Anterior cingulate cortex (tissue), 58 donors: ENCODE measurements at places on chromosomes 4 and X.

DNA sequence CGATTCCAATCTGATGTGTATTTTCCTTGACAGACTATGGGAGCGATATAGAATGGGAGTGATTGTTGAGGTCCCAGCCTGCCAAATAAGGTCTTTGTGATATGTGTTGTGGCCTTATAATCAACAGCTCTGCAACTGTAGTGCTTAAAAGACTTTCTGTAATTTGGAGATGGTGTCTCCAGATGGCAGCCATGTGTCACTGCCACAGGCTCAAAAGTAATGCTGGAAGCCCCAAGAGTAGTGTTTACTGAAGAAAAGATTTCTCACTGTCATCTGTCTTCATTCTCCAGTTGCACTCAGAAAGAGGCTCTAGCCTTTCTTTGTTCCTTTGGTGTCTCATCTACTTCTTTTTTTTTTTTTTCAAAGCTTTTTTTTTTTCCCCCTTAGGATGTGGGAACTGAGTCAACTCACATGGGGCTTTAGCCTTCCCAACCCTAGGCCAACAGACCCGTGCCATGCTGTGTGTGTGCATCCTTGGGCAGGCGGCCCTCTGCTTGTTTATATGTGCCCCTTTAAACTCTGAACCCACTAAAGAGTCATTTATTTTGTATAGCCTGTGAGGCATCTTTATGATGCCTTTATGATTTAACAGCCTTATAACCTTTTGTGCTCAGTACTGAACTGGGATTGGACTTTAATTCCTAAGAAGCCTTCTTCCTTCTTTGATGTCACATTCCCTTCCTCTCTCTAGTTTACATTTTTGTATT is 15.6 kb downstream of the SRPX2 start:
- no peak for DNase-seq

- no peak for DNase-seq
Observed at GRCh38 chr4:184957446-184958115, 60.7 kb upstream of the HELT start.

DNA sequence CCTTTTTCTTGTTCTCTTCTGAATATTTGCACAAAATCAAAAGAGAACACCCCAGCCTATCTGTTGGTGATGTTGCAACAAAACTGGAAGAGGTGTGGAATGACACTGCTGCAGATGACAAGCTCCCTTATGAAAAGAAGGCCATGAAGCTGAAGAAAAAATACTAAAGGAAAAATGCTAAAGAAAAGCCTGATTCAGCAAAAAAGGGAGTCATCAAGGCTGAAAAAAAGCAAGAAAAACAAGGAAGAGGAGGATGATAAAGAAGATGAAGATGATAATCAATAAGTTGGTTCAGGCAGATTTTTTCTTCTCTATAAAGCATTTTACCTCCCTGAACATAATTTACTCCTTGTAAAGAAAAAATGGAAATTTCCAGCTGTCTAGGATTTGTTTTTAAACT is 1538.8 kb downstream of the RPA4 start:
- no peak for DNase-seq

GRCh38 chr4:71185037-71185436 is 153.8 kb upstream of the SLC4A4 start:
- DNase-seq: no peak

DNA sequence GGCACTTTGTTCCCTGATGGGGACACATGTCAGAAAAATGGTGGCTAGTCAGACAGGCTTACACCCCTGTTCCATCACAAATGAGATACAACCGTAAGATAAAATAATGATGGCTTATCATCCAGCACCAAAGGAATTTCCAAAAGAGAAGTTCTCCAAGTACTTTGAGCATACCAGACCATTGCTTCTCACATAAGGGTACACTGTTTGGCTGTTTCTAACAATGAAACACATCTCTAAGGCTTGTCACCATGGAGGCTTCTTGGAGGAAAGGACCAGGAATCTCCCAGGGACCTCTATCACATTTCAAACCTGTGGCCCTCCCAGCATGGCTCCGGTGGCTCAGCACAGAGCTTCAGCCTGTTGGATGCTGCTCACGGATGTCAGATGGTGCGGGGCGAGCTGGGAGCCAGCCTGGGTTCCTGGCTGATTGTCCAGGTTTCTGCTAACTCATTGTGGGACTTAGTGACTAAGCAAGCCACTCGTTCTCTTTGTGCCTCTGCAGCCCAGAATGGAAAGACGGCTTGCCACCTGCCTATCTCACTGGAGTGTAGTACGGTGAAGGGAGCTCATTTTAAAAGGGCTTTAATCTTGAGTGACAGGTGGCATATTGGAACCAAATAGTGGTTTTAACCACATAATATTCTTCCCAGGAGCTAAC is 54.5 kb downstream of the FHDC1 start:
- no peak for DNase-seq

DNA sequence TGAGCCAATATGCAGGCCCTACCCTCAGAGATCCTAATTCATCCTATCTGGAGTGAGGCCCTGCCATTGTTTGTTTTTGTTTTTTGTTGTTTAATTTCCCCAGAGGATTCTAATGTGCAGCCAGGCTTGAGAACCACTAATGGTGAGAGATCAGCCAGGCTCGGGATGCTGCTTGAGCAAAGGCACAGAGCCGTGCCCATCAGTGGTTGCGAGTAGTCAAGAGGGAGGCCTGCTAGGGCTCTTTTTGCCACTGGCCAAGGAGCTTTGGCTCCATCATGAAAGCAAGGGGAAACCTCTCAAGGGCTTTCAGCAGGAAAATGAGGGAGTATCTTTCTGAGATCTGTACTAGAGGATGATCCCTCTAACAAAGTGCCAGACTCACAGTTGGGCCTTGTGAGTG is 2.7 kb downstream of the TCEANC start:
- no peak for DNase-seq

DNA sequence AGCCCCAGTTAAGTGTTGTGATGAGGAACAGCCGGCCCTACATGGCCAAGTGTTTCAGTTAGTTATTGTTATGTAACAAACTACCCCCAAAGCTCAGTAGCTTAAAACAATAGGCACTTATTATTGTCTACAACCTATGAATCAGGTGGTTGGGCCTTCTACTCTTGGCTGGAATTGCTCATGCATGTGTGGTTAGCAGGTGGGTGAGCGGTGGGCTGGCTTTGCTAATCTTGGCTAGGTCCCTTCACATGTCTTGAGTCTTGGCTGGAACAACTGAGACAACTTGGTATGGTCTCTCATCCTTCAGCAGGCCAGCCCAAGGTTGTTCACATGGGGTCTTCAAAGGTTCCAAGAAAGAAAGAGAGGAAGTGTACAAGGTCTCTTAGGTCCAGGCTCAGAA is 54.5 kb upstream of the CHRNA9 start:
- no peak for DNase-seq

DNA sequence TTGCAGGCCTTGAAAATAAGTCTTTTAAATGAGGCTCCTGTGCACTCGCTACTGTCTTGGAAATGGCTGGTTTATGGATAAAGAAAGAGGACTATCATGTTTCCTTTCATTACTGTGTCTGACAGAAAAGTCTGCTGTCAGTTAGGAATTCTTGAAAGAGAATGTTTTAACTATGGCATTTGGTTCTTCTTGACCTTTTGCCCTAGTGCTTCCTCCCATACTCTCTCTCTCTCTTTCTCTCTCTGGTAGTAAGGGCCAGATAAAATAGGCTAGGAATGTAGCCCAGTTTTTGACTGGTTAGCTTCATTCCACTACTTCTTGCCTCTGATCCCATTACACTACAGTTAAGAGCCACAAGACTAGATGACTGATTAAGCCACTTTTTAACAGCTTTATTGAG is 29.8 kb downstream of the YY2 start:
- DNase-seq: no peak

DNA sequence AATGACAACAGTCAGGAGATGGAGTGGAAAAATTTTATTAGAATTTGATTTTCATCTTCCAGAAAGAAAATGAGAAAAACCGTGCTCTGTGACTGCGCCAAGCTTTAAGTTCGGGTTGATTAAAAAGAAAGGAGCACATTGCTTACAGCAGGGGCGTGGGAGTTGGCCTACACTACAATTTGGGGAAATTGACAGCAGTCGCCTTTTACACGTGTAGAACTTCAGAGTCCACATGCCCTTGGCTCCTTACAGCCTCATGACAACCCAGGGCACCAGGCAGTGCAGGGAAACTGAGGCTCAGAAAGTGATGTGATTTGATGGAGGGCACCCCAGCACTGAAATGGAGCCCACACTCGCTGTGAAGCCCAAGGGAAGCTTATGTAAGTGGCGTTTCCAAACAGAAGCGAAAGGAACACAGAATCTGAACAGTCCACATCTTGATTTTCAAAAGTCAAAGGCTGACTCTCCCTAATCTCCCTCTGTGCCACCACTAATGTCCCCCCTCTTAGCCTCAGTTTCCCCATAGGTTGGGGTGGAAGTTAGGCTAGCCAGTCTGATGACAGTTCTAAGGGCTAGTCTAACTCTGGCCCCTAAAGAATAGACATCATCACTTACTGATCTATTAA is 5.5 kb downstream of the PPP2R2C start:
- DNase-seq: no peak

- no peak for DNase-seq
Observed at GRCh38 chr4:88320780-88321373, 36.5 kb upstream of the PPM1K start.

DNA sequence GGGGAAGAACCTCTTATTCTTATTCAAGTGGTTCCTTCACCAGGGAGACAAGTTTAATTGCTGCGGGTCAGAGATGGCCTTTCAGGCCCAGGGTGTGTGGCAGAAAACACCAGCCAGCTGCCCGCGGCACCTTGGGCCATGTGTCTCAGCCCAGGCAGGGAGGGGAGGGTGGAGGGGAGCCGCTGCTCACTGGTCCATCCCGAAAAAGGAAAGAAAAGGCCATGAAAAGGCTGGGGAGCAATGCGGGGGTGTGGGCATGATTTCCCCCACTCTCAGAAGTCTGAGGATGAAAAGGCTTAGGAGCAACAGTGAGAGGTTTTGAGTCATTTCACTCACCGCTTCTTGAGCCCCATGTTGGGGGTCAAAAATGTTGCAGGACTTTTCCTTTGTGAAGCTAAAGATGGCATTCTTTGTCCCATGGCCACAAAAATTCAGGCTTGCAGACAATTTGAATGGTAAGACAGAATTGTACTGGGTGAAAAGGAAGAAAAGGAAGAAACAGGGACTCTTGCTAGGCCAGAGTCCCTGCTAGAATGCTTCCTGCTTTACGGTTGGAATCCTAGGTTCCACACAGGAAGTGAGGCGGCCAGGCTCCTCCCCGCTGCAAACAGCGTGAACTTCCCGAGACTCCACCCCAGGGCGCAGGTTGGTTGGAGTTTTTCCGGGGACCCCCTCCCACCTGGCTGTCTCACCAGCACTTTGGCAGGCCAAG is 17.4 kb upstream of the FAM47E start:
- no peak for DNase-seq

- no peak for DNase-seq
Observed at GRCh38 chr4:3485011-3485791, 22.1 kb downstream of the DOK7 start.

DNA sequence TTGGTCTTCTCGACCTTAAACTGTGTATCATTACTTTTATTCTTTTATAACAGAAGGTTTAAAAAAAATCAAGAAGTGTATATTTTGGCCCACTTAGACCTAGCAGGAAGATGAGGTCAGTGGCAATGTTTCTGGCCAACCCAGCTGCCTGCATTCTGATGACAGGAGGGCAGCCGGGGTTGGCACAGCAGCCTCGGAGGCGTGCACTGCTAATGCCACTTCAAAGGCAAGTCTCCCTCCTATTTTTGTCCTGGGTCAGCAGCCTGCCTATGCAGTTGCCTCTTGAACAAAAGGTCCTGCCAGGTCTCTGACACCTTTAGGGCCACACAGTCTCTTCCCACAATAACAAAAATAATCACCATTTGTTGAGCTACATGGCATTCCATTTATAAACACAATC is 89.4 kb upstream of the MYOZ2 start:
- no peak for DNase-seq

GRCh38 chr4:10784621-10785020 is 100.1 kb upstream of the CLNK start:
- no peak for DNase-seq

- no peak for DNase-seq
Observed at GRCh38 chrX:36986231-36986630, 21.9 kb upstream of the FAM47C start.

- DNase-seq: peak; percentile 35
Observed at GRCh38 chr4:184190711-184191110, 27.0 kb downstream of the ENPP6 start.

DNA sequence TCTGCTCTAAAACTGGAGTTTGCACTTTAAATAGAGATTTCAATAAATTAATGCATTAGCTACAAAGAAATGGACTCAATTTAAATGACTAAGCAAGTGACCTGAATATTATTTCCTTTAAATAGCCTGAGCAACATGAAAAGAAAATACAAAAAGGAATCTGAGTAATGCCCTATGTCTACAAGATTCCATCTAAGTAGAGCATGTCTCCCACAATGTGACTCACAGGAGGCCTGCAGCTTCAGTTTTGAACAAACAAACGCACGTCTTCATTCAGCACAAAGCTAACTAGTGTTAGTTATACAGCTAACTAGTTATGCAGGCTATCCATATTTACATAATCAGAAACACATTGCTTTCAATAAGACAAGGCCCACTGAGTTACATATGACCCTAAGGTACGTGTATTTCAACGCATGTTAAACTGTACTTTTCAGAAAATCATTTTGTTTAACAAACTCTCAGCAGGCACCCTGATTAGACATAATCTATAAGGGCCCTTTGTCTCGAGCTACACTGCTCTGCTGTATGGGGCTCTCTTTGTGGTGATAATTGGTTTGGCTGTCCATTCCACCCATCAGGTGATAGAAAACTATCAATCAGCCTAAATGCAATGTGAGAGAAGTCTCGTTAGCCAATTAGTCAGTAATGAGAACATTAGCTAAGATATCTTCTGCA is 116.5 kb downstream of the MAML3 start:
- DNase-seq: no peak
